ENCODE measurements at places on chromosomes 5 and 9.

DNA sequence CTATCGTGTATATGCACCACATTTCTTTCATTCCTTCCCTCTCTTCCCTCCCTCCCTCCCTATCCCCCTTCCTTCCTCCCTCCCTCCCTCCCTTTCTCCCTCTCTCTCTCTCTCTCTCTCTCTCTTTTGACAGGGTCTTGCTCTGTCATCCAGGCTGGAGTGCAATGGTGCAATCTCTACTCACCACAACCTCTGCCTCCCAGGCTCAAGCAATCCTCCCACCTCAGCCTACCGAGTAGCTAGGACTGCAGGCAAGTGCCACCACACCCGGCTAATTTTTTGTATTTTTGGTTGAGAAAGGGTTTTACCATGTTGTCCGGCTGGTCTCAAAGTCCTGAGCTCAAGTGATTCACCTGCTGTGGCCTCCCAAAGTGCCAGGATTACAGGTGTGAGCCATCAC is 1.1 kb upstream of the ANKS6 start:
- no peak for DNase-seq

DNA sequence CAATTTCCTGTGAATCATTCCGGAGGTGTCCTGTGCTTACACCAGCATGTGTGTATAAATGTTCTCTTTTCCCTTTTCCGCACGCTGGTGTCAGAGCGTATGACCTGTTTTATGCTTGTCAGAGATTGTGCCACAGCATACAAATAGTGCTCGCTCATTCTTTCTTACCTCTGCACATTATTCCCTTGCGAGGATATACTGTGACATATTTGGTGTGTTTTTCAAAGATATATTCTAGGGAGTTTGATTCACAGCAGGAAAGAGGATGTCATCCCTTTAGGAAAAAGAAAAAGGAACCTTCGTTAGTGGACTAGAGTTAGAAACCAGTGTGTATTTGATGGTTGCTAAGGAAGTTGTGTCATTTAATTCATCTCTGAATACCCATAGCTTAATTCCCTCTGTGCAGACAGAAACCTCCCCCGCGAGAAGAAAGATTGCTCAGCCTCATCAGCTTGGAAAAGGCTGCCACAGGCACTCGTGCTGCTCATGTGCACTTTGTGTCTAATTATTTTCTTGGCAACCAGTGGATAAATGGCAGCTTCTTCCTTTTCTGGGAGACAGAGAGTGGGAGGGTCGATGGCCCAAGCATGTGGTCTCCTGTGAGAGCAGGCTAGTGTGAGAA is 14.7 kb upstream of the CCIN start:
- DNase-seq: peak; percentile 47

DNA sequence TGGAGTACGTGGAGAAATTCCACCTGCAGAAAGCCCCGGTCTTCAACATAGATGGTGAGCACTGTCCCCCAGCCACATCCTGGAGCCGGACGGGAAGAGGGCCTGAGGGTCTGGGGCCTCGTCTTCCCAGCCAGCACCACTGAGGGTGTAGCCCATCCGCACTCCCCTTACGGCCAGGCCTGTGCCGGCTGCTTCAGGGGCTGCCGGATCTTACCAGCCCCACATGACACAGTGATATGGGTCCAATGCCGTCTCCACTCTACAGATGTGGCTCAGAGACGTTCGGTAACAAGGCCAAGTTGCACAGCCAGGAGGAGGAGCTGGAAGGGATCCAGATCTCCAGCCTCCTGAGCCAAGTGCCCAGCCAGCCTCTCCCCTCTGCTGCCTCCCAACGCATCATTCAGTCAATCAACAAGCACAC is 21.3 kb downstream of the GLT6D1 start:
- no peak for DNase-seq

- no peak for DNase-seq
Measured at GRCh38 chr9:121292801-121293241, 24.9 kb downstream of the GSN start.

GRCh38 chr9:93305497-93306020 is 121.6 kb downstream of the WNK2 start:
- peak; percentile 51 for DNase-seq

DNA sequence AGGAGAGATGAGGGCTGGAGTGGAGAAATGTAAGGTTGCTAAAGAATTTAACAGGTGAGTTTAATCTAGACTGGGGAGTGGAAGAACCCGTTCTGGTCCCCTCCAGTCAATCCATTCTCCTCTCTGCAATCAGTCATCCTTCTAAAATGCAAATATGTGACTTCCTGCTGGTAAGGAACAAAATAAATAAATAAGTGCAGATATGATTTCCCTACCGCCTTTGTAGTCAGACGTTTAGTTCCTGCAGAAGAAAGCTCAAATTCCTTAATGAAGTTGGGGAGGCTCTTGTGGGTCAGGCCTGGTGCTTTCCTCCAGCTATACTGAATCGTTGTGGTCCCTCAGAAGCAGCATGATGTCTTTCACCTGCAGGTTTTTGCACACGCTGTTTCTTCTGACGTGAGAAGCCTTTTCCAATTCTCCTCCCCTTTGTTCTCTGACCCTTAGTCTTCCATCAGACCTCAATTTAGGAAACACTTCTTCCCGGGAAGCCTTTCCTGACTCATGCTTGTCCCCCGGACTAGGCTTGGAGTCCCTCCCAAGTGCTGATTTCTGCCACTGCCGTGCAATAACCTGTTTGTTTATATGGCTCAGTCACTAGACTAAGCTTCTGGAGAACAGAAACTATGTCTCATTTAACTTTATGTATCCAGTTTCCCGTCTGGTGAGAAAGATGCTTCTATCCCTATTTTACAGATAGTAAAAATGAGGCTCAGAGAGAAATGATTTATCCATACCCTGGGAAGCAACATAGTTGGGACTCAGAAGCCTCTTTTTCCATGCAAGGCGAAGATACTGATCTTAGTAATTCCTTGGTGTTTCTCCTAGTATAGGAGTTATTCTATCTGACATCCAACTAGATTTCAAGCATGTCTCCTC is 1.3 kb downstream of the ATP6V1G1 start:
- no peak for DNase-seq

GRCh38 chr9:129761293-129761900 is 8.6 kb upstream of the PTGES start:
- DNase-seq: peak; percentile 18

- DNase-seq: no peak
Measured at GRCh38 chr5:168424594-168425323, 61.5 kb upstream of the RARS1 start.

GRCh38 chr9:38690574-38690973 is 29.4 kb downstream of the FAM240B start:
- no peak for DNase-seq

Measured in cerebellar cortex (tissue), 1 donor.